ENCODE measurements at places on chromosomes 12 and 14. TPM values are rescaled to one million over a fixed set of nuclear protein-coding genes. Genes with fewer than 3 reads are reported as not detected.
A peak's percentile ranks its signal among the peaks of the same experiment; 100 is the strongest.

GUCY2C gene
- 0.09 TPM for total RNA-seq

PTGR2 gene
- total RNA-seq, result 8.8 TPM

SERPINA12 gene
- total RNA-seq, result not detected

TESPA1 gene
- not detected for total RNA-seq

- DNase-seq, result no peak
Measured at GRCh38 chr14:37591941-37592481, 3.0 kb downstream of the FOXA1 start.

DNA sequence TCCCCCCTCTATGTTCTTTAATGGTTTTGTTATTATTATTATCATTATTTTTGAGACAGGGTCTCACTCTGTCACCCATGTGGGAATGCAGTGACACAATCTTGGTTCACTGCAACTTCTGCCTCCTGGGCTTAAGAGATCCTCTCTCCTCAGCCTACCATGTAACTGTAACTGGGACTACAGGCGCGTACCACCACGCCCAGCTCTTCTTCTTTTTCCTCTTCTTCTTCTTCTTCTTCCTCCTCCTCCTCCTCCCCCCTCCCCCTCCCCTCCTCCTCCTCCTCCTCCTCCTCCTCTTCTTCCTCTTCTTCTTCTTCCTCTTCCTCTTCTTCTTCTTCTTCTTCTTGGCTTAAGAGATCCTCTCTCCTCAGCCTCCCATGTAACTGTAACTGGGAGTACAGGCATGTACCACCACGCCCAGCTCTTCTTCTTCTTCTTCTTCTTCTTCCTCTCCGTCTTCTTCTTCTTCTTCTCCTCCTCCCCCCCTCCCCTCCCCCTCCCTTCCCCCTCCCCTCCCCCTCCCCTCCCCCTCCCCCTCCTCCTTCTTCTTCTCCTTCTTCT lies 5.4 kb upstream of the KRT7 start:
- no peak for DNase-seq

- no peak for DNase-seq
Measured at GRCh38 chr12:84497819-84498218, 414.8 kb downstream of the SLC6A15 start.

DNA sequence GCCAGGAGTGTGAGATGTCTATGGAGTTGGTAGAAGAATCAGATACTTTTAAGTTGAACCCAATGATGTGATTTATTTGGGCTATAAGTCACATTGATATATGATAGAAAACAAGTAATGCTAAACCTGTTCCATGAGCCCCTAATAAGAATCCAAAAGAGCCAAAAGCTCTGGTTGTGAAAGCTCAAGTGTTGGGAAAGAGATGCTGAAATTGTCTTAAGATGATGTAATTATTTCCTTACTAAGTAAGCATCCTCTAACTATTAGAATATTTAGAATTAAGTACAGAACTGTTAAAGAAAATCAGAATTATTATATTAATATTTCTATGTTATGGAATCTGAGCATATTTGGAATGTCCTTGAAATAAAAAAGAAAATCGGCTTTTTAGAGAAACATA lies 17.6 kb upstream of the SLC2A13 start:
- no peak for DNase-seq

DNA sequence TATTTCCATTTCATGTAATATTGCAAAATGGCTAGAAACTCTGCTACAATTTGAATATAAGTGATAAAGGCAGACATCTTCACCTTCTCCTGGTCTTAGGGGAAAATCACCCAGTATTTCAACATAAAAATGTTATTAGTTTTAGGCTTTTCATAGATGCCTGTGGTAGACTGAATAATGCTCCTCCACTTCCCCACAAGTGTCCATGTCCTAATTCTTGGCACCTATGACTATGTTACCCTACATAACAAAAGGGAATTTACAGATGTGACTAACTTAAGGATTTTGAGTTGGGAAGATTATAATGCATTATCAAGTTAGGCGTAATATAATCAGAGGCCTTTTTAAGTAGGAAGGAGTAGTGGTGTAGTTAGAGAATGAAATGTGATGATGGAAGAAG lies 196.4 kb downstream of the TMTC3 start:
- no peak for DNase-seq

DNA sequence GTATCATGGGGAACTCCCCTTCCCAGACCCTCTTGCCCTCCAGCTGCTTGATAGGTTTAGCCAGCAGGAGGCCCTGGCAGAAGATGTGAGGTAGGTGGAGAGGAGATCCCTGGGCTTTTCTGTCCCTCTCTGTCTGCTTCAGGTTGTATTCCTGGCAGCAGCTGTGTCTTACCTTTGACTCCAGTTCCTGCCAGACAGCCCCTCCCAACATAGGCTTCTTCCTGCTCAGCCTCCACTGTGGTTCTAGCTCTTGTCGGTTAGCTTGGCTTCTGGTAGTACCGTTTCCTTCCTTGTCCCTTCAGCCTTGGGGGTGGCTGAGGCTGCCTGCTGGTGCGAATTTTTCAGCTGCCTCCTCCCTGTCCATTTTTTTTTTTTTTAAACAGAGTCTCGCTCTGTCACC lies 215.7 kb upstream of the CRY1 start:
- no peak for DNase-seq

- DNase-seq, result peak; percentile 69
Measured at GRCh38 chr12:55931780-55932550, 1.0 kb downstream of the DGKA start.

DNA sequence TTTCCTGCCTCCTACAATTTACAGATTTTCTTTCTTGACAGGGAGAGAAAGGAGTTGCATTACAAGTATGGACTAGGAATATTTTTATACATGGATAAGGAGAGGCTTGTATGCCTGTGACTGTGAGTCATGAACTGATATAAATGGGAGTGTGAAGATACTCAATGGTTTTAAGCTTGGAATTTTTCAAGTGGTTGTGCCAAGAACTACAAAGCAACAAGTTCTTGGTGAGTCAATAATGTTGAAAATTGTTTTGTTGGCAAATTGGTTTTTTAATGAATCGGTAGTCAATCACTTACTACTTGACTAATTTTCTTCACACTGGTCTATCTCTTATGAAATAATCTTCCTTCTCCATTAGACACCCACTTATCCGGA lies 58.9 kb upstream of the HMGA2 start:
- DNase-seq, result no peak

- no peak for DNase-seq
Measured at GRCh38 chr12:22355011-22355580, 20.6 kb upstream of the ST8SIA1 start.

GRCh38 chr14:101056446-101056845 lies 152.9 kb upstream of the RTL1 start:
- DNase-seq, result no peak

GRCh38 chr12:67541625-67541991 lies 106.9 kb upstream of the DYRK2 start:
- no peak for DNase-seq

DNA sequence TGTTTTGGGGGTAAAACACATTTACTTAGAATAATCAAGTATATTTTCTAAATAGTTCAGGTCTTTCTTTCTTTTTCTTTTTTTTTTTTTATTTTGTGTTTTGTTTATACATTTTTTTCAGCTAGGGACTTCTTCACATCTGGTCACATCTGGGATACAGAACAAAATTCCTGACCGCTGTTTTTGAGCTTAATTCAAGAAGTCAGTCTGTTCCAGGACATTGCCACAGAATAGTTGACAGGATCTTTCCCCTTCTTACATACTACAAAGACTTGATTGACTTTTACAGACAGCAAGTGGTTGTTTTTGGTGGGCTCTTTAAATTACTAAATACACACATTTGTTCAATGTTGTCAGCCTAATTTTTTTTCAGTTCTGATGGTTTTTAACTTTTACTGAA lies 41.8 kb upstream of the DCN start:
- no peak for DNase-seq

DNA sequence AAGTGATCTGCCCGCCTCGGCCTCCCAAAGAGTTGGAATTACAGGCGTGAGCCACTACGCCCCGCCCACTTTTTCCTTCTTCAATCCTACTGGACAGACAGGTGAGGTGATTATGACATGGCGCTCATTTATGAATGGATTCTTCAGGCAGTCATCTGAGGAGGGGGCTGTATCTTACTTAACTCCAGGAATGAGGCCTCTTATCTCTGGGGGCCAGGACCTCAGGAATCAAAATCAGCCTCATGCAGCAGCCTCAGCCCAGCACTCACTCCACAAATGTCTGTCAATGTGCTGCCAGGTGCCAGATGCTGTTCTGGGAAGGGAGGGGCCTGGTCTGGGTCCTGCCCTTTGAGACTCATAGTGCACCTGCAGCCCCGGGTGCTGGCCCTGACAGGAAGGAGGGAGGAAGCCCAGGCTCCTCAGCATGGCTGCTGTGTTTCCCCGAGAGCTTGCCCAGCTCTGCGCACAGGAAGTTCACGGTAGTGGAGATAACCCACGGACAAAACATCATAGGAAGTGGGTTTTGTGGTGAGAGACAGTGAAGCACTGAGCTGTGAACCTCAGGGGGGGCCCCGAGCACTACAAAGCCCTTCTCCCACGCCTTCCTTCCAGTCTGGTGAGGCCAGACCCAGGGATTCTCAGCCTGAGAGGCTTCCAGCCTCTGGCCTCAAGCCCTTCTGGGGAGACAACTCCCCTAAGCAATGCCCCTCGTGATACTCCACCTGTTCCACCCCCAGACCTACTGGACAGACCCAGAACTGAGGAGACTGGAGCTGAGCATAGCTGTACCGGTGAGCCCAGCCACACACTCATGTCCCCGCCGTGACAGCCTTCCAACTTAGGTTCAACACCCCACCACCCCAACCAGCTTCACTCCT lies 22.3 kb downstream of the GALNT6 start:
- no peak for DNase-seq

DNA sequence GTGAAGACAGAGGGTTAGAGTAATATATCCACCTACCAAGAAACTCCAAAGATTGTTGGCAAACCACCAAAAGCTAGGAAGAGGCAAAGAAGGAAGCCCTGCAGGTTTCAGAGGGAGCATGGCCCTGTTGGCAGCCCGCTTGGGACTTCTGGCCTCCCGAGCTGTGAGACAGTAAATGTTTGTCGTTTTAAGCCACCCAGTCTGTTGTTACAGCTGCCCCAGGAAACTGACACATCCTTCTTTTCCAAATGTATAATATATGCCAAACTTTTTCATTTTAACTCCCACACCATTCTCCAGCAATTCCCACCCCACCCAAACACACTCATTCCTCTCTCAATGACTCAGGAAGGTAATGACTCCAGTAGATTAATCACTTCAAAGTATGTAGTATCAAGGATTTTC lies 74.0 kb downstream of the RPS29 start:
- no peak for DNase-seq

GRCh38 chr12:57370072-57370471 lies 60.8 kb downstream of the R3HDM2 start:
- DNase-seq, result no peak

- no peak for DNase-seq
Measured at GRCh38 chr12:11242656-11243055, 26.9 kb downstream of the PRB3 start.

Data from cerebellum (tissue), 4 donors.